ENCODE measurements at places on chromosomes 7 and 10.

- DNase-seq, result no peak
These were observed 64.8 kb upstream of the TFEC start for GRCh38 chr7:116095396-116095795.

DNA sequence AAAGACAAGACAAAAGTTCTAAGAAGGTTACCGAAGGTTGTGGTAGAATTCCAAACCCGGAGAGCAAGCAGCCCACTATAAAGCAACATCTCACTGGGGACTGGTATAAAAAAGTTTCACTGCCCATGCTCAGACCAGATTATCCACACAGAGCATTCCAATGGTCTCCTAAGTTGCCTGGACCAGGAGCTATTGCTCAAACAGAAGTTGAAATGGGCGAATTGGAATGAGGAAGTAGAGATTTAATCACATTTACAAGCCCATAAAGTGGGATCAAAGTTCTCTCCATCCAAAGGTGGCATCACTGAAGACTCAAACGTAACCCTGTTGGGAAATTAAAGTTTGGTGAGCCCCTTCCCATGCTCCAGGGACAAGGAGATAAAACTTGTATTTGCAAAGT, 19.8 kb downstream of the OR2F1 start:
- no peak for DNase-seq

GRCh38 chr7:152486968-152487367, 51.2 kb upstream of the KMT2C start:
- DNase-seq, result no peak

- no peak for DNase-seq
These were observed 23.0 kb upstream of the LEP start for GRCh38 chr7:128217967-128218652.

DNA sequence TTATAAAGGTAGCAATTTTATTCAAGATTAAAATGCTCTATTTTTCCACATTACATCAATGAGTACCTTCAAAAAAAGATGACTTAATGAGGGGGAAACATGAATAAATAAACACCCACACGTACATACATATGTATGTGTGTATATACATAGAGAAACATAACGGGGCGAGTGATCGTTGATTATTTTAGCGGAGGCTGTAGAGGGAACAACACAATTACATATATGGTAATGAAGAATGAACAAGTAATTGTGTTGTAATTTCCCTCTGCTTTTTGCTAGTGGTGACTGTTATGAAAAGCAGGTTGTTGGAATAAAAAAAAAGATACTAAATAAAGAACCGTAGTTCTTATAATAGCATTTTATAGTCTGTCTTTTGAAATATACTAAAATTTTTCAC, 63.2 kb downstream of the CACNB2 start:
- DNase-seq, result no peak

- no peak for DNase-seq
These were observed 197.3 kb downstream of the PHF14 start for GRCh38 chr7:11170863-11171568.

DNA sequence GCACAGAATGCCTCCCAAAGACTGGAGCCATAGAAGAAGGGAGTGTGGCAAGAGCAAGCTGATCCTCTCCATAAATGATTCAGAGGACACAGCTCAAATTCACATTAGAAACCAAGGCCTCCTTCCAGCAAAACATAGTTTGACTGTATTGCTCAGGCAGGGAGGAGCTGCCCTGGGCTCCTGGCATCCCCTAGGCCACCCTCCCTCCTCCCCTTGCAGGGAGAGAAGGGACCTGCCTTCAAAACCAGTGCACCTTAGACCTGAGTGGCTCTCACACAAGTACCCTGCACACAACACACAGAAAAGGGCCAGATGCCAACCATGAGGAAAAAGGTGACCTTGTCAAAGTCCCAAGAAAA, 64.7 kb downstream of the CREB3L2 start:
- no peak for DNase-seq

DNA sequence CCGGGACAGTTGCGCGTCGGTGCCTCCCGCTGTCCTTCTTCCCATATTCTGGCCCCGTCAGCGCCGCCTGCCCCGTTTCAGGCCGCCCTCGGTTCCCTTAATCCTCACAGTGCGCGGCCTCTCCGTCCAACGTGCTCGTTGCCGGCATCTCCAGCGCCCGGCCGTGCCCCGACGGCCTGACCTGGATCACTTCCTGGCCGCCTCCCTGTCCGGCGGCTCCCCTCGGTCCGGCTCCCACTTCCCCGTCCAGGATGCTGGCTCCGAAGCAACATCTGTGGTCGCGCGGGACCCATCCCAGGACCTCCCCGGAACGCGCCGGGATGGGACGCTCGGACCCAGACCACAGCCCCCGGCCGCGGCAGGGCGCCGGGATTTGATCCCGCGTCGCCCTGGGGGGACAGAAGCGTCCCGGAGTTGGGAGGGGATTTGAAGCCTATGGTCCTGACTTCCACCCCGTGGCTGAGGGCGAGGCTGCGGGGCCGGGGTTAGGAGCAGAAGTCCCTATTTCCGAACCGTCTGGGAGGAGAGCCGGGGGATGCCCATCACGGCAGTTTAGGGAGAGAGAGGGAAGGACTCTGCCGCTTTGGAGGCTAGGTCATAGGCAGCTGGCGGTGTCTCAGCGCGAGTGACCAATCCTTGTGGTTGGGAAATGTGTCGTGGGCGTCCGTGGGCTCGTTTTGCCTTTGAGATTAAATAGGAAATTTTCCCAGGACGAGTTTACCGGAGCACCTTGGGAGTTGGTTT, 53.8 kb downstream of the KCTD7 start:
- DNase-seq, result no peak
